Cardiac septum (tissue), 1 donor: ENCODE measurements at places on chromosomes 7 and 10.

DNA sequence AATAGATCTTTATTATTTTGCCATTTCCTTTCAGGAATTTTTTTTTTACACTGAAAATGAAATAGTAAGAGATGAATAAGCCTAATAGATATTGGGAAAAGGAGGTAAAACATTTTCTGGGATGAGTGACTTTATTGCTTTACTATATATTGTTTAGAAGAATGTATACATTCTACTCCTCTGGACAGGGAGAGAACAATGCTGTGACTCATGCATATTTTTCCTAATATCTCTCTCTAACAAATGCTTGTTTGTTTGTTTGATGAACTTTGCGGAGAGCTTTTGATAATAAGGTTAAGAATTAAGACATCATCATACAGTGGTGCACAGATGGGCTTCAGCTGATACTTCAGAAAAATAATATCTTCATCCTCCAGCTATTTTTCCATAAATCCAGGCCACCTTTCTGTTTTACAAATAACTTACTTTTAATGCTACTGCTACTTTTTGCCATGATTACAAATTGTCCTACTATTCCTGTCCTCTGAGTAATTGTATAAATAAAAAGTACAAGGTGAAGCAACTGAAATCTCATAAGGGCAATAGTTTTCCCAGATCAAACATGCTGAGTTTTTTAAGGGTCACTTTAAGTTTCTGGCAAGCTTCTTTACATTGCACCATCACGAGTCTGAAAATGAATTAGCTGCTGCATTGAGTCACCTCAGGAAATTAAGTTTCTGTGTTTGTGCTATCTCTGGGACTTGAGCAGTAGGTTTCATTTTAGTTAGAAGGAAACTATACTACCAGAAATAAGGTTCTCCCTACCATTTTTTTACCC, 207.3 kb upstream of the POT1 start:
- DNase-seq: no peak

DNA sequence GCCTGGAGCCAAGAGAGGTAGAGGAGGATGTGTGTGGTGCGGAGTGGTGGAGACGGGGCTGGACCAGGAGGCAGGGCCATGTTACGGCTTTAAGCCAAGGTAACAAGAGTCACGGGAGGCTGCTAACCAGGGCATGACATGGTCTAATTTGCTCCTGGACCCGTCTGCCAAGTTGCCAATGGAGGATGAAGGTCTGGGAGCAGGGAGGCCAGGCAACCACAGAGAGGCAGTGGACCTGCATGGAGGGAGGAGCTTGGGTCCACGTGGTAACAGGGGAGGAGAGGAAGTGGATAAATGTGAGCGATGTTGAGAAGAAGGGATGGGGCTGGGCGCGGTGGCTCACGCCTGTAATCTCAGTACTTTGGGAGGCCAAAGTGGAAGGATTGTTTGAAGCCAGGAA, 31.0 kb downstream of the SRRM3 start:
- no peak for DNase-seq

GRCh38 chr10:78475437-78475836, 441.8 kb downstream of the RPS24 start:
- DNase-seq: no peak

GRCh38 chr10:77177589-77177988, 460.0 kb downstream of the KCNMA1 start:
- DNase-seq: no peak

- no peak for DNase-seq
Observed at GRCh38 chr7:133815611-133816210, 311.4 kb upstream of the LRGUK start.

DNA sequence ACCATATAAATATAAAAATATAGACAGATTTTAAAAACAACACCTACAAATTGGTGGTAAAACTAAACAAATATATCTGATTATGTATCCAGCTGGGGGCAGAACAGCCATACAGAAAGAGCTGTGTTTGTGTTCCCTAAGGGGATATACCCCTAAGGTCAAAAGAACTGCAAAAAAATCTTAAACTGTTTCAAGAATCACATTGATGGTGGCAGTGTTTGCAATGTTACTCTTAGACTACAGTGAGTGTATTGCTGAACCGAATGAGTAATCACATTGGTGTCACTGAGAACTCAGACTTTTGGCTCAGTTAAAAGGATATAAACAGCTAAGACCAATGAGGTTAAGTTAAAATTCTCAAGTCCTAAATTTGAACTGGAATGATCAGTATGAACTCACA, 27.1 kb upstream of the PTPRN2 start:
- no peak for DNase-seq

DNA sequence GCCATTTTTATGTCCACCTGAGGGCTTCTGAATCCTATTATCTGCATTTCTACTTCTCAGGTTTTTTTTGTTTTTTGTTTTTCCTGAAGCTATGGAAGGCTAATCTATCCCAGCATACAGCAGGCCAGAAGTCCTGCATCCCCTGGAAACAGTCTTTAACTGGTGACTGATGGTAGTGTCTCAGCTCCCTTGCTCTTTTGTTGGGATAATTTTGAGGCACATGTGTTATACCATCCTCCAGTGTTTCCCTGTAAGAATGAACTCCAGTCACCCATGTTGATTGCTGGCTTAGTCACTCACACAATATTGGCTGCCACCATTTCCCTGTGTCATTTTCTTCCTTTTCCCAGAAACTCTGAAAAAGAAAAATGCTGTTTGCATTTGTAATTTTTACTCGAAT, 1094.0 kb upstream of the LRRN3 start:
- DNase-seq: no peak

DNA sequence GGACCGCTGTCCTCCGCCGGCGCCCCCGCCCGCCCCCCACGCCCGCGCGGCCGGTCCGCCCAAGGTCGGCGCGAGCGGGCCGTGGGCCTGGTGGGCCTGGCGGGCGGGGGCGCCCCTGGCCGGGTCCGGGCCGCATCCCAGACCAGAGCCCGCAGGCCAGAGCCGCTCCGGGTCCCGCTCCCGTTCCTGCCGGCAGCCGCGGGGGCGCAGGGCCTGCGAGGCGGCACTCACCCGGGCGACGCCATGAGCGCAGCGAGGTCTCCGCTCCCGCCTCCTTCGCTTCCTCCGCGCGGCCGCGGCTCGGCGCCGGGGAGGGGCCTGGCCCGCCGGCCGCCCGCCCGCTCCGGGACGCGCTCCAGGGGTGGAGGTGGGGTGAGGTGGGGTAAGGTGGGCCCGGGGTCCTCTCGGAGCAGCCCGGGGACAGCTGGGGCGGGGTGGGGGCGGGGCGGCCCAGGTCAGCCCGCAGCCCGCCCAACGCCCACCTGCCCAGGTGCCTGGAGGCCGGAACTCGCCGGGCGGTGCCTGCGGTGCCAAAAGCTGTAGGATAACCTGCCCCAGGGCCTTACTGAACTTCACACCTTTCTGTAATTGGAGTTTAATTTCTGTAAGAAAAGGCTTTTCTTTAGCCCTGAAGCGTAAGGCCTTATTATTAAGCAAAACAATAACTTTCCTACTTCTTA, at the start of gene URGCP:
URGCP (minus strand) TSS at position 266 of the 680 bp plus-strand sequence; CDS start at position 245, 21 bp downstream.
- peak; percentile 80 for DNase-seq

DNA sequence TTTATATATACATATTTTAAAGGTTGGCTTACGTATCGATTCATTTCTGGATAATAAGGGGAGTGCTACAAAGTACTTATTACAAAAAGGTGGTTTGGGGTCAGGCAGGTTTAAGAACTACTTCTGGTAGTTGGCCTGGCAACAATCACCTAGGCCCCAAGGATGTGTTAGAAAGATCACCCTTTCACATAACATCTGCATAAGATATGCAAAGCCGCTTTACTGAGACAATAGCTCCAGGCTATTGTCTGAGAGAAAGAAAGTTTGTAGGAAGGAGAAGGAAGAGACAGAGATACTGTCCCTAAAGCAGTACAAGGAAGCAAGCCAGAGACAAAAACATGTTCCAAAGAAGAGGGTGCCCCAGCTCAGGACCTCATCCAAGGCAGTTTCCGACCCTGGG, 6.2 kb downstream of the PAXIP1 start:
- DNase-seq: no peak

DNA sequence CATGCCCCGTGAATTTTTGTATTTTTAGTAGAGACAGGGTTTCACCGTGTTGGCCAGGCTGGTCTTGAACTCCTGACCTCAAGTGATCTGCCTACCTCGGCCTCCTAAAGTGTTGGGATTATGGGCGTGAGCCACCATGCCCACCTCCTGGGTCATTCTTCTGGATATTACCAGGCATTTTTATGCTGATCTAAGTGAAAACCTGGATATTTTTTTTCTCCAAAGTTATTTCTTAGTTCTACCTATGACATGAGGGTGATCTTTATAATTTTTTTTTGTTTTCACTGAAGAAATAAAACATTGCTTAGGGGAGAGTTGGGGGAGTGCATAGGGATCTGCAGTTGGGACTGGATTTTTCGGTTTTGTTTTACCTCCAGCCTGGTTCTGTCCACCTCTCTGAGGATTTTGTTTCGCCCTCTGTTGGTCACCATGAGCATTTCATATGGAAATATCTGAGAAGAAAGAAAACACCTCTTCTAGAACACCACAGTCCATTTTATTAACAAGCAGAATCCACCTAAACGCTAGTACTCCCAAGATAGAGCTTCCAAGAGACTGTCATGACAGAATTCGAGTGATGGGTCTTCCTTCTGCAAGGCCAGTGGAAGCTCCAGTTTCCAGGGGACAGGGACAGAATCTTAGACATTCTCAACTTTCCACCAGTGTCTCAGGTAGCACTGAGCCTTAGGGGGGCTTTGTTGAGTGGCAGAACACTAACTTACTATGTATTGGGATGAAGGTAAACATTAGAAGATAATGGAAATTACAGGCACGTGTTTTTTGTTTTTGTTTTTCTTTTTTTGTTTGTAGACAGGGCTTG, 33.4 kb upstream of the AFAP1L2 start:
- DNase-seq: no peak

DNA sequence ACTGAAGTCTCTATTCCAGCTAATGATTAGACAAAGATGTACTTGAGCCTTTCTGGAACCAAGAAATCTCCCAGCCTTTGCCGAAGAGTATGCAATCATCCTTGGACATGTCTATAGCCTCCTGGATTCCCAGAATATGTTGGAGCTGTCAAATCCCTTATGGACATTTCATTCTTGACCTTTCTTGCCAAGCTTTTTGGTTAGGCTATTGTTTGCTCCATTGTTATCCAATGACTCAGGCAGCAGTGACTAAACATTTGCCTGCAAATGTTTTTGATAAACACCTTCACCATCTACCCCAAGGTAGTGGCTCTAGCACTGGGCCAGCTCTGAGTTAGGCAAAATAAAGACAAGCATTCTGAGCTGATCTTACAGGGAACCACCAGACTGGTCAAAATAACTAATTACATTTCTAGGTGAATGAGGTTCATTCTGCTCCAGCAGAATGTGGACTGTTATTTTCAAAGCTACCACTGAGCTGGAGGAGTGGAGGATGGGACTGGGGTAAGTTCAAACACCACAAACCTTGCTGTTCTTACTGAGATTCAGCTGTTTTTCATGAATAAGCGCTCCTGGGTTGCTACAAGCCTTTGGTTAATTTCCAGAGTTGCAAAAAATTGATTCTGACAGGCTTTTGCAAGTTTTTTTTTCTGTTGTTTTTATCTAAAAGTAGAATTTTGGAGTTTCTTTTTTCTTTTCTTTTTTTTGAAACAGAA, 81.0 kb downstream of the TMEM270 start:
- no peak for DNase-seq

- DNase-seq: no peak
Observed at GRCh38 chr10:77522268-77522809, 115.3 kb downstream of the KCNMA1 start.

DNA sequence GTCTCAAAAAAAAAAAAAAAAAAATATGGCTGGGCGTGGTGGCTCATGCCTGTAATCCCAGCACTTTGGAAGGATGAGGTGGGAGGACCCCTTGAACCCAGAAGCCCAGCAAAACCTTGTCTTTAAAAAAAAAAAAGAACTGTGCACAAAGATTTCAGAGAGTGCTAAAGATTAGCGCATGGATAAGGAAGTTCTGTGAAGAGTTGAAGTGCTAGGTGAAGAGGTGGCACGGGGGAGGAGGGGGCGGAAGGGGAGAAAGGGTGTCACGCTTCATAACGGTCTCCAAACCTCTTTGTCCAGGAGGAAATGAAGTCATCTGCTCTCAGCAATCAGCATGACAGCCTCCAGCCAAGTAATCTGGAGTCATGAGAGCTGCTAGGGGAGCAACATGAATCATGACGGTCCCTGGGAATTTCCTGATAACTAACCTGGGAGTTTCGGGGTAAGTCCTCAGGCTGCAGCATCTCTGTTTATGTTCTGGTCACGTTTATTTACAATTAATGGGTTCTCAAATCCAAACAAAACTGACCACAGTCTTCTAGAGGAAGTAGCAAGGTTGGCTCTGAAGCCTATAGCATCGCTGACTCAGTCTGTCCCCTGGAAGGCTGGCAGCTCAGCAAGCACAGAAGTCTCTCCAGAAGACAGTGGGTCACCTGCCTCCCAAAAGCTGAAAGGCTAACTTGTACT, 1.9 kb upstream of the PLAU start:
- no peak for DNase-seq

- DNase-seq: no peak
Observed at GRCh38 chr10:84493951-84494848, 165.8 kb downstream of the CCSER2 start.

- no peak for DNase-seq
Observed at GRCh38 chr10:34280599-34281374, 534.3 kb downstream of the PARD3 start.

GRCh38 chr7:122010116-122010515, 133.9 kb downstream of the AASS start:
- no peak for DNase-seq

GRCh38 chr7:229184-229964, 37.0 kb downstream of the FAM20C start:
- DNase-seq: no peak

GRCh38 chr10:22344249-22344648, 1.0 kb upstream of the SPAG6 start:
- DNase-seq: no peak

DNA sequence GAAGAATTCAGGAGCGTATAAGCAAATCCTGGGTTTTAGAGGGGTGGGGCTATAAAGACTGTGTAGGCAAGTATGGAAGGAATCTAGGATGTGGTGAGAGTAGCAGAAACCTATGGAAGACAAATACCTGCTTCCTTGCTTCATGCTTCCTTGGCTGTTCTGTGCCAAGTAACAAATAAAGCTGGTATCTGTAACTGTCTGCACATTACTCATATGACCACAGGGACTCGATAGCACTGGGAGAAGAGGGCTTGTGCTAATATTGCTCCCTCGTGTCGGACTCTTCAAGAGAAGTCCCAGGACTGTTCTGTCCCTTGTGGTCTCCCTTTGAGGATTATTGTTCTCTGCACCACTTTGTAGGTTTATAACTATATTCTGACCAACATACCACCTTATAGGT, 11.5 kb upstream of the GIMAP7 start:
- DNase-seq: no peak

- no peak for DNase-seq
Observed at GRCh38 chr7:139104091-139104450, 5.4 kb downstream of the ZC3HAV1 start.
